ENCODE measurements at places on chromosomes 3 and 15. TPM values are rescaled to one million over a fixed set of nuclear protein-coding genes. Genes with fewer than 3 reads are reported as not detected.
A peak's percentile ranks its signal among the peaks of the same experiment; 100 is the strongest.

GRCh38 chr15:82894971-82895520 lies 57.5 kb downstream of the HOMER2 start:
- no peaks in the 10 kb centered on the region for H3K4me1 ChIP-seq
- no peak overlapping the region for H3K4me3 ChIP-seq
- H3K27ac ChIP-seq = no peak overlapping the region

DNA sequence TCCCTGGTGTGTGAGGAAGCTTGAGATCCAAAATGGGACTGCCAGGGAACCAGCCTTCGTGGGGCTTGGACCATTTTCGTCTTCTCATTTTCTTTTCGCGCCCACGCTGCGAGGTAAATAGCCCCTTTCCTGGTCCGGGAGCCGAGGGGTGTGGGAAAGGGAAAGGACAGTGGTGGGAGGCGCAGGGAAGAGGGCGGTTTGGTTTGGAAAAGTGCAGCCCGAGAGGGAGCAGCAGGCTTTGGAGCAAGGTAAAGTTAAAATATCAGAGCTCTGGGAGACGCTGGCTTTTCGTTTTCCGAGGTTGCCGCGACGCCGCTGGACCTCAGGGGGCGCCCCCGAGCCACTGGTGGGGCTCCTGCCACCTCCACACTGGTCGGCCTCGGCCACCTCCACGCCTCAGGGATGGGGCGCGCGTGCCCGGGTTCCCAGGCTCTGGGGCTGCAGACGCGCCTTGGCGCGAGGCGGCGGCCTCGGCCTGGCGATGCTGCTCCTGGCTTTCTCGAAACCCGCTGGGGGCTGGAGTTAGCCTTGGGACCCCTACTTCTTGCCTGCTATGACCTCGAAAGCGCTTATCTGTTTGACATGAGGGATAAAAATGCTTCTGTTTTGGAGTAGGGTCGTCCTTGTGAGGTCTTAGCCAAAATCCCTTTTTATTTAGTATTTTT lies 3.2 kb downstream of the PTPRG start:
- no peak overlapping the region for H3K27ac ChIP-seq
- H3K4me1 ChIP-seq = peaks cover 10% of the 10 kb centered on the region
- no peak for DNase-seq
- no peaks in the 10 kb centered on the region for H3K36me3 ChIP-seq

GRCh38 chr15:93221759-93222158 lies 132.7 kb upstream of the RGMA start:
- no peak overlapping the region for H3K4me3 ChIP-seq
- H3K36me3 ChIP-seq = no peaks in the 10 kb centered on the region
- H3K27ac ChIP-seq = no peak overlapping the region
- peaks cover 27% of the 10 kb centered on the region for H3K27me3 ChIP-seq

CACNA2D2 gene
- 0.60 TPM for total RNA-seq

GRCh38 chr15:63598473-63599400 lies 1.6 kb downstream of the FBXL22 start:
- H3K4me1 ChIP-seq = peaks cover 60% of the 10 kb centered on the region
- no peaks in the 10 kb centered on the region for H3K27me3 ChIP-seq
- peak overlapping the region; percentile 83 for H3K4me3 ChIP-seq
- peak overlapping the region; percentile 73 for H3K27ac ChIP-seq
- peaks cover 19% of the 10 kb centered on the region for H3K36me3 ChIP-seq

GCNT3 gene
- total RNA-seq = not detected

GOLGA8Q gene
- 0.83 TPM for total RNA-seq

DNA sequence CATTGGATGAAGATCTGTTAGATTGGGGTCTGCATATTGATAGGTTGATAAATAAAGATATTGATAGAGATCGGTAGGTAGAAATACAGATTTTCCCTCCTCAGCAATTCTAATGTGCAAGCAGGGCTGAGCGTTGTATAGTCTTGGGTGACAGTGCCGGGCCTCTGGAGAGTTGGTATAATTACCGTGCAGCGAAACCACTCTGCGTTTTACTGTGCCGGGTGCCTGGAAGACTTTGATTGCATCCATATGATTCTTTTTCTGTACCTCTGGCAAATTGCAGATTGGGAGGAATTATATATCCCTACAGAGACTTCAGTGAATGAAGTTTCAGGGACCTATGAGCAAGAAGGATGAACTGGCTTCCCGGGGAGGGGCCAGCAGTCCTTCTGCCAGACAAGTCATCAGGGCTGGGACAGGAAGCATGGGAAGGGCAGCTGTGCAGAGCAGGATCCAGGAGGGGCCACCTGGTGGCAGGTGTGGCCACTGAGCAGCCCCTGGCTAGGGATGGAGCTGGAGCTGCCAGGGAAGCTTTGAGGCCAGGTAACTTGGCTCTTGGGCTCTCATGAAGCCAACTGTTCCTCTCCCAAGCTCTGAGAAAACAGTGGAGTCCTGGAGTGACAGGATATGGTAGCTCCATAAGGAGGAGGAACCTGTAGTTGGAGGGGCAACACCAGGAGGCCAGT lies 132.5 kb downstream of the APBA2 start:
- no peak for DNase-seq
- H3K4me3 ChIP-seq = no peak overlapping the region
- no peaks in the 10 kb centered on the region for H3K27me3 ChIP-seq
- H3K4me1 ChIP-seq = peaks cover 2% of the 10 kb centered on the region
- no peaks in the 10 kb centered on the region for H3K36me3 ChIP-seq
- no peak overlapping the region for H3K27ac ChIP-seq

DNA sequence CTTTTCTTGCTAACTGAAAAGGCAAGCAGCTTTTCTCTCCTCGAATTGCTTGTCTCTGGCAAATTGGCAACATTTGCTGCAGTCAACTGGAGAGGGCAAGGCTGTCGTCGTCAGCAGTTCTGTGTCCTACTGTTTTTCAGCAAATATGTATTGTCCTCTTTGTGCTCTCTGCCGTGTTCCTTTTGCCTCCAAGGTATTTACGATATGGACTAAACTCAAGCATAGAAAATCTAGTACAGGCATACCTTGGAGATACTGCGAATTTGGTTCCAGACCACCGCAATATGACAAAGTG lies 558 bp upstream of the SLC30A4 start:
- H3K4me1 ChIP-seq = peaks cover 22% of the 10 kb centered on the region
- H3K27me3 ChIP-seq = peaks cover 26% of the 10 kb centered on the region
- peak overlapping the region; percentile 81 for H3K4me3 ChIP-seq
- H3K27ac ChIP-seq = peak overlapping the region; percentile 80
- no peaks in the 10 kb centered on the region for H3K36me3 ChIP-seq

DNA sequence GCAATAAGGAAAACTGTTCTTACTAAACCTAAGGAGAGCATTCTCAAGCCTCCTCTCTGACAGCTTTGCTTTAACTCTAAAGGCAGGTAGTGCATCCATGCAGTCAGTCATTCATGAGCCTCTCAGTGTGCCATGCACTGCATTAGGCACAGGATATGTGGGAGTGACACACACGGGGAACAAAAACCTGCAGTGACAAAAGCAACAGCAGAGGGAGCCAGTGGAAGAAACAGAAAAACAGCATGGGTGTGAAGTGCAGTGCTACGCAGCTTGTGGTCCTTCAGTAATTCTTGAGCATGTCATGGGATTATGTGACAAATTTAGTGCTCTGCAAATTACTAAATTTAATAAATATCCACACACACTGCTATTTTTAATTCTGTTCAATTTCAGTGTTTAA lies 230.7 kb downstream of the BBX start:
- no peak overlapping the region for H3K4me3 ChIP-seq
- no peak overlapping the region for H3K27ac ChIP-seq
- H3K4me1 ChIP-seq = no peaks in the 10 kb centered on the region
- H3K27me3 ChIP-seq = no peaks in the 10 kb centered on the region

- H3K36me3 ChIP-seq = no peaks in the 10 kb centered on the region
- no peak overlapping the region for H3K27ac ChIP-seq
- H3K4me3 ChIP-seq = no peak overlapping the region
- no peak for DNase-seq
- H3K27me3 ChIP-seq = peaks cover 3% of the 10 kb centered on the region
- peaks cover 15% of the 10 kb centered on the region for H3K4me1 ChIP-seq
These were observed 4.1 kb downstream of the CCR8 start for GRCh38 chr3:39333607-39334006.
